ENCODE measurements at places on chromosomes 7 and 10.

DNA sequence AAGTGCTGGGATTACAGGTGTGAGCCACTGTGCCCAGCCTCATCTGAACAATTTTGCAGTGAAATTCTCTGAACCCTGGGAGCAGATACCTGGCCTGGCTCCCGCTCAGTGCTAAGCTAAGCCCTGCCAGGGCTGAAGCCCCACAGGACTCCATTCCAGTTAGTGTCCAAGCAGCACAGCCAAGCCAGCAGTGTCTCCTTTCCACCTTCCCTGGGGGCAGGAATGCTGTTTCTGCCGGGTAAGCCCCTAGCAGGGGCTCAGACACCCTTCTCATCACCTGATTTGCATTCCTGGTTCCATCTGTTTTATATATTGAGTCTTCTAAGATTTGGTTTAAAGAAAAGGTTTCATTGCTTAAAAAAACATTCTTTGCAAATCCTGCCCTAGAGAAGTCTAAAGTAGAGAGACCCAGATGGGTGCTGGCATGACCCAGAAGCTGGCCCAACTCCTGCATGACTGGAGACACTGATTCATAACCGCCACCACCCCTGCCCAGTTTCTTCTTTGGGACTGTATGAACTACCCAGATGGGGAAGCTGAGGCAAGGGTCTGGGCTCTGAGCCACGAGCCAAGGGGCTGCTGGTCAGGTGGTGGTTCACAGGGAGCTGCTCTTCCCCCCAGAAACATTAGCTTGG, 14.0 kb downstream of the SLC13A4 start:
- no peak overlapping the region for H3K27ac ChIP-seq
- H3K4me3 ChIP-seq, result no peak overlapping the region
- H3K36me3 ChIP-seq, result no peaks in the 10 kb centered on the region
- DNase-seq, result no peak
- H3K27me3 ChIP-seq, result no peaks in the 10 kb centered on the region

DNA sequence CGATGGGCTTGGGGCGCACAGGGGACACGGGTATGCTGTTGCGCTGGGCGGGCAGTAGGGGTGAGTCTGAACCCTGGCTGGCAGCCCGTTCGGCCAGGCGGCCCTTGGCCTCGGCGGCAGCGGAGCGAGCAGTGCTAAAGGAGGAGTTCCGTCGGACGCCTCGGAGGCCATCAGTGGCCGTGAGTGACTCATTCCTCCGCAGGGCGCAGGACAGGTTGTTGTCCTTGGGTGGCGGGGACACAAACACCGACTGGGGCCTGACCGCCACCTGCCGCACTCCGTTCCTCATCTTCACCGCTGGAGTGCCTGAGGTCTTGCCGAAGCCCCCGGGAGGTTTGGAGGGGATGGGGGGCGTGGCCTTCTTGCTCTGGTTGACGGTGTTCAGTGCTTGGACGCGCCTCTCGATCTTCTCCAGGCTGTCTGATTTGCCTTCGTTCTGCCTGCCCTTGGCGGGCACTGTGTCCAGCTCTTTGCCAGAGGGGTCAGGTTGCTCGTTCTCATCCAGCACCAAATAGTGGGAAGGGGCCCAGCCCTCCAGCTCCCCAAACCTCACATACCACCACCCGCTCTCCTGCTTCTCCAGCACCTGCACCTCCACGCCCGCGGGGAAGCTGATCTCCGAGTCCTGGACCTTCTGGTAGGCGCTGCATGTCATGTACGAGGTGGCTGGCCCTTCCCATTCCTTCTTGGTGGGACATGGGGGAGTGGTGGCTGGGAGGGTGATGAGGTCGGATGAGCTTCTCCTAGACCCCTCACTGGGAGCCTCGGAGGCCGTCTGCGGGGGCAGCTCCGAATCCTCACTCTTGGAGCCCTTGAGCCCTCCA, 108.7 kb downstream of the NEURL1 start:
- no peak overlapping the region for H3K4me3 ChIP-seq
- H3K36me3 ChIP-seq, result peaks cover 44% of the 10 kb centered on the region
- no peak overlapping the region for H3K27ac ChIP-seq
- H3K4me1 ChIP-seq, result peaks cover 5% of the 10 kb centered on the region
- H3K27me3 ChIP-seq, result no peaks in the 10 kb centered on the region

DNA sequence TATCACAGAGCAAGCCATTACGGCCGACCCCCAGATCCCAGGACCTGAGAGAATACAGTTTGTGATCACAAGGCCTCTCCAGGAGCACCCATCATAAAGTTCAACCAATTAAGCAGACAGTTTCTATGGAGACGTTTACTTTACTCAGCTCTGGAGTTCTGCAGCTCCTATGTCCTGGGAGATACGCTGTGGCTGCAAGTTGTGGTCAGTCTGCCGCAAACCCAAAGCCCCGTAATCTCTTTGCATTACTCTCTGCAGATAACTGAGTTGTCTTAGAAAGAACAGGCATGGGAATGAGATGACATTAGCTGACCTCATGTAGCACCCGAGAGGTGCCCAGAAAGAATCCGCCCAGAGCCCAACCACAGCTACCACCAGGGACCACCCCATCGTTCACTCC, 305.1 kb downstream of the FGFR2 start:
- H3K27me3 ChIP-seq, result no peaks in the 10 kb centered on the region
- DNase-seq, result no peak
- no peak overlapping the region for H3K27ac ChIP-seq

DNA sequence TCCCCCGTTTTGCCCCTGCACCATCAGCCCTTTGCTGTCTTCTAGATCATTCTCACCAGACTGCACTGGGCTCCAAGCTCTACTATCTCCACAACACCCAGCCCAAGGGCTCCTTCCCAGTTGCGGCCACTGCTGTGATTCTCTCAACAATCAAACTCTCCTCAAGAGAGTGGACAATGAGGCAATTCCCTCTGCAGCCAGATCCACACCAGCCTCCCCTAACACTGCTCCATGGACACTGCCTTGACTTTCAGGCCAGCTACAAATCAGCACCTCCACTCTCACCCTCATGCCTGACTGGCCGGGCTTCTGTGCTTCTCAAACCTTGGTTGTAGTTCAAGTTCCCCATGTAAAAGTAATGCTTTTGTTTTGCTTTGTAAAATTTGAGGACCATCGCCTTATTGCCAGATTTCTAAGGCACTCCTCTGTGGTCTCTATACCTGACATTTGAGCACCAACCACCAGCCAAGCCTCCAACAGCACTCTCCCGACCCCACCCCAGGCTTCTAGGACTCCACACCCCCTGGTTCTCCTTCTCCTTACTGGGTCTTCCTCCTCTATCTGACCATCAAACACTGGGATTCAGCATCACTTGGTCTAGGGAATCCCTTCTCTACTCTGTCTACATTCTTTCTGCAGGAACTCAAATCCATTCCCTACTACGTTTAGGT, 45.4 kb downstream of the PPIF start:
- H3K4me3 ChIP-seq, result no peak overlapping the region
- H3K27ac ChIP-seq, result no peak overlapping the region
- no peaks in the 10 kb centered on the region for H3K27me3 ChIP-seq
- no peak for DNase-seq
- H3K36me3 ChIP-seq, result peaks cover 33% of the 10 kb centered on the region
- H3K4me1 ChIP-seq, result no peaks in the 10 kb centered on the region

GRCh38 chr7:27248427-27248806, 5.8 kb downstream of the EVX1 start:
- H3K27ac ChIP-seq, result no peak overlapping the region
- 0 out of 2 replicates have a peak, but pooled peaks cover 5% of the 10 kb centered on the region for H3K4me1 ChIP-seq
- DNase-seq, result no peak
- H3K4me3 ChIP-seq, result no peak overlapping the region

Data from SJSA1 (cell line).